ENCODE measurements at places on chromosomes 2 and 18.

DNA sequence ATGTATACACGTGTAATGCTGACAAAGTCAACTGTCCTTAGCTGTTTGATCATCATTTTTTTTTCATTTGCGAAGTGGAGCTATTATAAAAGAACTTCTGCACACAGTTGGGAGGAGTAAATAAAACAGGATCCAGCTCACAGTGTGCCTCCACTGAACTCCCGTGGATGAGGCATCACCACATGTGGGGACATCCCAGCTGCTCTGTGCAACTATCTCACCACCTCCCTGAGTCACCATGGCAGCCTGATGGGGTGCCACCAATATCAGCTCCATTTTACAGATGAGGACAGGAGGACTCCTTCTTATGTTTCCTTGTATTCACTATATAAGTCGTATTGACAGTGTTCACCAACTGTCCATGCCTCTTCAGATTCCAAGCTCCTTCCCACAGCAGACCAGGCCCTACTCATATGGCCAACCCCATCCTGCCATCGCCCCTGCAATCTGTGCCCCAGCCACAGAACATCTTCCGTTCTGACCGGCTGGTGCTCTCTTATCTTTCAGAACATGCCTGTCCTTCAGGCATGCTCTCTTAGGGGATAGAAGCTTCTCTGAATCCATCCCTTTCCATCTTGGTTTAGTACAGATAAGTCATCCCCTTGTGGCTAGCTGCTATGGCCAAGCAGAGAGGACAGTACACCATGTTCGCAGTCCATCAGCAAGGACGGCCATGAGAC lies 288.1 kb downstream of the RNF144A start:
- DNase-seq, result no peak

- no peak for DNase-seq
These were observed 124.0 kb downstream of the TMEM200C start for GRCh38 chr18:5771343-5771742.

DNA sequence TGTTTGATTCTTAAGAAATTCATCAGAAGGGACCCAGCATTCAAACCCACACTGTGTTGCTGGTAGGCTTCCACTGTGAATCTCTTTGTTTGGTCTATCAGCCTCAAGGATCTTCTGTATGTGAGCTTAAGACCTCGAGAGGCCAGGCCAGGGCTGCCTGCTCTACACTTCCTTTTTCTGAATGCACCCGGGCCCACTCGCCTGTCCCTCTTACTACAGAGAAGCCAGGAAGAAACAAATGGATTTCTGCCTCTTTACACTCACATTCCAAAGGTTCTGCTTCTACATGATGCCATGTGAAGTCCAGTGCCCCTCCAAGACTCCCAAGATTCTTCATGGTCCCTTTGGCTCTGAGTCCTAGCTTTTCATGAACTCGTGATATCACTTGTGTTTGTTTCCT lies 25.4 kb upstream of the MRPL19 start:
- no peak for DNase-seq

- no peak for DNase-seq
These were observed 447.6 kb upstream of the CHST9 start for GRCh38 chr18:27632706-27633105.

DNA sequence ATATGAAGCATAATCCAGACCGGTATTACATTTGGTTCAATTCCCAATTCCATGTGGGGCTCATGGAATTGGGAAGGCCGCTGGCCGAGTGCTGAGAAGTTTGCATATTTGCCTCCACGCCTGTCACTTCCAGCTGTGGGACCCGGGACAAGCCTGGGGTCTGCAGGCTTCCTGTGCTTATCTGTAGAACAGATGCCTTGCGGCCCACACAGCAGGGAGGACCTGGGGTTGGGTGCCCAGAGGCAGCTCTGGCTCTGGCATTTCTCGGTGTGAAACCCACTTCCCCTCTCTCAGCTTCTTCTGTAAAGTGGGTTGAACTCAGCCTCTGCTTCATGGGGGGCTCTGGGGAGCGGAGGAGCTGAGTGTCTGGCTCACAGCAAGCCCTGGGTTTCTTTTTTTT lies 97.9 kb downstream of the SH3BP4 start:
- no peak for DNase-seq

- DNase-seq, result no peak
These were observed 102.0 kb downstream of the CPO start for GRCh38 chr2:207041279-207041678.

- DNase-seq, result no peak
These were observed 50.5 kb upstream of the ITPRID2 start for GRCh38 chr2:181841079-181841478.

DNA sequence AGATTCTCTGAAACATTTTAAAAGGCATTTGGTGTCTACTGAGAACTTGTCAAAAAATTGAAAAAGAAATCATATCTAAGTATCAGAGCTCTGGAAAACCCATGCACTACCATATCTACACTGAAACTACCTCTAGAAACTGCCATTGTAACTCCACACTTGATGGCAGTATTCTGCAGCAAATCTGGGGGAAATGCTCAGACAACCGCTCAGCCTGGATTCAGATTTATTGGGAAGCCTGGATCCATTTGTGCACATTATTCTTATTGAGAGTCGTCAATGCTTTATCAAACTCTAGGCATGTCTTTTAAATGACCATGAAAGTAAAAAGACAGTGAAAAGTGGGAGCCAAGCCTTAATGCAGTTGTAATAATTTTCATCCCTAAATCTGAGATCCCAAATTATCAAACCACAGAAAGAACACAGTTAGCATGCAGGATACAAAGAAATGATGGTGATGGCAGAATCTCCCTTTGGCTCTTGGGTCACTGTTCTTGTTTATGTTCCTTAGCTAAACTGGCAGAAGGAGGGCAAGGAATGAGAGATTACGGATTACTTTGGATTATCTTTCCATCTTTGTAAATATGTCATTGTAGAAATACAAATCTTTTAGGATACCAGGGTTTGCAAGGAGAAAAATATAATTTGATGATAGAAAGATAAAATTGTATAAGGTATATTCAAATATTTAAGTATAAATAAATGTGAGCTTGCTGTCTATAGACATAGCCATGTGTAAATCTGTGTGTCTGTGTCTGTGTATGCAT lies 512.1 kb upstream of the SYT4 start:
- no peak for DNase-seq

GRCh38 chr2:8571301-8571791 lies 110.5 kb upstream of the ID2 start:
- DNase-seq, result no peak

- no peak for DNase-seq
These were observed 139.0 kb downstream of the EHBP1 start for GRCh38 chr2:62844311-62845090.

GRCh38 chr18:58344861-58345463 lies 283.9 kb downstream of the ALPK2 start:
- DNase-seq, result no peak

DNA sequence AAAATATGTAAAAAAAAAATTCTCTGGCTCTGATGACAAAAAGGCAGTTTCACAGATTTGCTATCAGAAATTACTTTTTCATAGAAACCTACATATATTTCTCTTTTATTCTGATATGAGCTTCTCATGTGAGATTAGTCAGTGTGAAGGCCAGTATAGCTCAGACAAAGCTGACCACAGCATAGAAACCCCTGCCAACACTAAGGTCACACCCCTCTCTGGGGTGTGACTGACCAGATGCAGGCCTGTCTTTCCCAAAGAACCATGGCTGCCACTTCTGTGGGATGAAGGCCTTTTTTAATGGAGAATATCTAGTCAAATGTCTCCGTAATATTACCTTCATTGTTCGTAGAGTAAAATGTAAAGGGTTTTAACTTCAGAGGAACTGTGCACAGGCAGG lies 330.3 kb upstream of the KCNJ3 start:
- no peak for DNase-seq

DNA sequence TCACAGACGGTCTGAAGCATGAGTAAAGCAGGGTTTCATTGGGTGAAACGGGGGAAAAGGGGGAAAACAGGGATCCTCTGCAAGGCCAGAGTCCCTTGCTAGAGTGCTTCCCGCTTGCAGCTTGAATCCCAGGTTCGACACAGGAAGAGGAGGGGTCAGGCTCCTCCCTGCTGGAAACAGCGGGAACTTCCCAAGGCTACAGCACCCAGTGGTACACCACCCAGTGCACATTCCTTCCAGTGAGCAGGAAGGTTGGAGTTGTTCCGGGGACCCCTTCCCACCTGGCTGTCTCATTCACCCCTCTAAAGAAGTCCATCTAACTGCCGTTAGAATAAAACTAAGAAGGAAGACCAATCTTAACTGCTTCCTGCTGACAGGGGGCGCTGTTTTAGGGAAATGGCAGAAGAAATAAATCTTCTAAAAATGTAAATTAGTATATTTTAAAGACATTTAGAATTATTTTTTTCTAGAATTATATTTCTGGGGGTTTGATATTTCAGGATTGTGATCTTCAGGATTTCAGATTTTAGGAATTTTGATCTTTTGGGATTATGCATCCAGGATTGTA lies 230.9 kb downstream of the RBM43 start:
- no peak for DNase-seq

DNA sequence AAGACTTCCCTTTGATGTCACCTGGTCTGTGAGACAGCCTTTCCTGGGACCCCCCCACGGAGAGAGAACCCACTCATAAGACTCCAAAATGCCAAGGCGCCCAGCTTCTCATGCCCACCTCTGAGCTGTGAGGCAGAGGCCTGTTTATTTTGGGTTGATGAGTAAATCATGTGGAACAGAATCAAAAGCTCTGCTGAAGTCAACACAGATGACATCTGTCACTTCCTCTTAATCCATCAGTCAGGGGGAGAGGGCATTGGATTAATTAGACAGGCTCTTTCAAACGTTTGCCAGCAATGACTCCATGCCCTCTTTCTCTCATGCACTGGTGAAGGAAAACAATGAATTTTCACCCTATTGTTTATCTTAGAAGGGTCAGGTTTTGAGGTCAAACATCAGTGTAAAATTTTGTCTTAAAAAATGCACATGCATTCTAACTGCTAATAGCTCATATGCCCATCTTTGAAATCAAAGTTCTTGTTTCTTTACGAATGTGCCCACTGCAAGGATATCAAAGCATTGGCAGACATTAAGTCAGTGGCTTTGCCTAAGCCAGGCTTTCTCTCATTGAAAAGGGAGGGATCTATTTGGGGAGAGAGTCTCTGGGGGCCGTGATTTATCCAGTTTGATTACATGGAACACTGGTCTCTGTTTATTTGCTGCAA lies 184.1 kb downstream of the ACKR3 start:
- DNase-seq, result no peak

GRCh38 chr2:71721362-71721665 lies 268.0 kb downstream of the DYSF start:
- DNase-seq, result no peak

DNA sequence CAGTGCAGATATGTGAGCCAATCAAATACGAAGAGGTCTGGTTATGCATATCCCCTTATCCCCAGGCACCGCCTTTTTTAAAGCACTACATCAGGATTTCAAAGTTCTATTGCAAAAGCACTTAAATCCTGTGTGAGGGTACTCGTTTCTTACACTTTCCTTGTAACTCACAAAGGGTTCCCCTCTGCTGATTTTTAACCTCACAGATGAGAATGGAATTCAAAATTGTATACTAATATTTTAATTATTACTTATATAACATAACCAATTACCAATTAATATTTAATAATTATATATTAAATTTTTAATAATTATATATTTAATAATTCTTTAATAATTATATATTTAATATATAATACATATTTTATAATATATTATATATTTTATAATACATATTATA lies 126.2 kb upstream of the MAPRE2 start:
- DNase-seq, result no peak

DNA sequence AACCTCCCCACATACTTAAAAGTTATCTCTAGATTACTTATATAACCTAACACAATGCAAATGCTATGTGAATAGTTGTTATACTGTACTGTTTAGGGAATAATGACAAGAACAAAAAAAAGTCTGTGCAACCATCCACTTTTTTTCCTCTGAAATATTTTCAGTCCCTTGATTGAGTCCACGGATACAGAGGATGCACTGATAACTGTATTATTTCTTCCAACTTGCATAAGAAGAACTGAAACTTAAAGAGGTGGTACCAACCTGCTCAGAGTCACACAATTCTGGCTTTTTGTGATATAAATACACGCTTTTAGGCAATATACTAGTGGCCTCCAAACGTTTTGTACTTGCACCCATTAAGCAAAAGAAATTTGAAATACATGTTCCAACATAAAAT lies 1.4 kb downstream of the SMC6 start:
- DNase-seq, result no peak

GRCh38 chr2:237581751-237582746 lies 8.5 kb downstream of the RAB17 start:
- peak; percentile 68 for DNase-seq

DNA sequence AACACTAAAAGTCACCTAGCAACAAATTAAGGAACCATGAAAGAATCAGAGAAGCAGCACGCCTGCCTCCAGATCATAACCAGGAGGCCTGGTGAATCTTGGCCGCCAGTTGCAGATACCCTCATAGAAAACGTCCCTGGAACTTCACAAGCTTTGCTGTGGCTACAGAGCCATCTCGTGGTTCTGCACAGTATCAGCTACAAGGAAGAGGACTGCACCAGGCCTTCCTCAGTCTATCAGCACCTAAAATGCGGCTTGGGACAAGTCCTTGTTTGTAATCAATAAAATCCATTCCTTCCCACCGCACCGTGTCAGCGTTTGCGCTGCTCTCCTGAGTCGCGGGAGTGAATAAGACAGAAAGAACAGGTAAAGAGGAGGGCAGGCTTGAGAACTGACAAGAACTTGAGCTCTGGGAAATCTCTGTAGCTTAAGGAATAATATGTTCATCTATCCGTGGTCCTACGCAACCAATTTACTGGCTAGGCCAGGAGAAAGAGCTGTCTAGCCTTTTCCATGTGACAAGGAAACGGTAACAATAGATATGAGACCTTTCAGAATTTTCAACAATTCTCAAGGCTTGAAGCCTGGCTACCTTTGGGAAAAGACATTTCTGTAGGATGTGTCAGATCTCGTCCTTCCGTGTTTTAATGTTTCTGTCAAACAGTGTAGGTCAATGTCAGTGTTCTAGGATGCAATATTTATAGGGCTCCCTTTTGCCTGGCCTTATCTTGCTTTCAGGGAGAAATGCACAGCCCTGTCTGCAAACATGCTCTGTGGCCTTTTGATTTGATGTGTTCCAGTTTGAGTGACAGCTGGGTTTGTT lies 128.5 kb upstream of the RAB12 start:
- no peak for DNase-seq

- DNase-seq, result no peak
These were observed 125.3 kb upstream of the SLC39A10 start for GRCh38 chr2:195531754-195532153.

- DNase-seq, result peak; percentile 38
These were observed 159.4 kb downstream of the ASB1 start for GRCh38 chr2:238585836-238586821.

DNA sequence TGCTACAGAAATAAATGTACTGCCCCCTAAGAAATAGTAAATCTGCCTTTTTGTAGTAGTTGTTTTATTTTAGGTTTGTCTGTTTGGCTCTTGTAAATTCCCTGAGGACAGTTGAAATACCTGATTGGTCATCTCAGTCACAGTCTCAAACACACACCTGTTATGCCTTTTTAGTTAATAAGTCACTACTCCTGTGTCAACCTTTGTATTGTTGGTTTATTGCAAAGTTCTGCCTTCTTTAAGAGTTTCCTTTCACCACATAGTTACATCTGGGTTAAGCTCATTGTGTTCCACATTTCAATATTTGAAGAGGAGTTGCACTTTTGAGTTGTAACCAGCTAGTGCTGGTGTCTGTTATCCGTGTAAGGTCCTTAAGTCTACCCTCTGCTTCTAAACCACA lies 198.7 kb downstream of the CCDC85A start:
- no peak for DNase-seq

- no peak for DNase-seq
These were observed 149.4 kb downstream of the TNS1 start for GRCh38 chr2:217853301-217853881.
